ENCODE measurements at places on chromosomes 6 and 20. TPM values are rescaled to one million over a fixed set of nuclear protein-coding genes. Genes with fewer than 3 reads are reported as not detected.

CST4 gene
- not detected for total RNA-seq

RTN4IP1 gene
- total RNA-seq: 10.3 TPM

MICAL1 gene
- 34.7 TPM for total RNA-seq

OTOR gene
- total RNA-seq: not detected

RSPO3 gene
- total RNA-seq: not detected

ENPP5 gene
- 0.42 TPM for total RNA-seq

STK4 gene
- total RNA-seq: 200 TPM

PRRT1 gene
- 0.35 TPM for total RNA-seq

EEF1A2 gene
- not detected for total RNA-seq

FAM209A gene
- total RNA-seq: 1.0 TPM

PDE7B gene
- total RNA-seq: 0.24 TPM

TAF4 gene
- total RNA-seq: 21.0 TPM

SAMD10 gene
- 24.5 TPM for total RNA-seq

PSORS1C1 gene
- total RNA-seq: not detected

OLIG3 gene
- total RNA-seq: 0.26 TPM

NKX2-4 gene
- total RNA-seq: not detected

TSHZ2 gene
- 1.5 TPM for total RNA-seq

PRSS35 gene
- total RNA-seq: not detected

ZC2HC1B gene
- not detected for total RNA-seq

MYBL2 gene
- total RNA-seq: 78.3 TPM

TRIM10 gene
- not detected for total RNA-seq

HLA-DMA gene
- 16.5 TPM for total RNA-seq

BLCAP gene
- 40.9 TPM for total RNA-seq

C6orf132 gene
- 0.16 TPM for total RNA-seq

PRSS16 gene
- total RNA-seq: 0.35 TPM

ATG5 gene
- 44.5 TPM for total RNA-seq

EDN1 gene
- total RNA-seq: not detected

CYP24A1 gene
- 0.37 TPM for total RNA-seq

SRXN1 gene
- 25.9 TPM for total RNA-seq

PPT2 gene
- 18.8 TPM for total RNA-seq

CAGE1 gene
- not detected for total RNA-seq

TMEM14A gene
- total RNA-seq: 23.7 TPM

PNLDC1 gene
- total RNA-seq: 0.39 TPM

CST2 gene
- not detected for total RNA-seq

TFAP2C gene
- total RNA-seq: not detected

DDAH2 gene
- total RNA-seq: 4.9 TPM

TMEM74B gene
- total RNA-seq: not detected

MAFB gene
- total RNA-seq: 2.0 TPM

PBOV1 gene
- not detected for total RNA-seq

FAM209B gene
- 0.46 TPM for total RNA-seq

ARHGAP40 gene
- total RNA-seq: not detected
